T-helper 2 cell treated with Interferon-gamma antibody and Interleukin-4, amounts not matched to agents 5 μg/mL and 100 μg/mL, for 36 hours (primary cell): ENCODE measurements at places on chromosomes 2 and 18.

GRCh38 chr2:68330691-68331090, 10.9 kb upstream of the CNRIP1 start:
- H3K36me3 ChIP-seq = no peaks in the 10 kb centered on the region
- H3K27me3 ChIP-seq = peaks cover 15% of the 10 kb centered on the region
- H3K4me3 ChIP-seq = no peak overlapping the region
- H3K27ac ChIP-seq = no peak overlapping the region
- H3K4me1 ChIP-seq = no peaks in the 10 kb centered on the region
- no peak for DNase-seq

DNA sequence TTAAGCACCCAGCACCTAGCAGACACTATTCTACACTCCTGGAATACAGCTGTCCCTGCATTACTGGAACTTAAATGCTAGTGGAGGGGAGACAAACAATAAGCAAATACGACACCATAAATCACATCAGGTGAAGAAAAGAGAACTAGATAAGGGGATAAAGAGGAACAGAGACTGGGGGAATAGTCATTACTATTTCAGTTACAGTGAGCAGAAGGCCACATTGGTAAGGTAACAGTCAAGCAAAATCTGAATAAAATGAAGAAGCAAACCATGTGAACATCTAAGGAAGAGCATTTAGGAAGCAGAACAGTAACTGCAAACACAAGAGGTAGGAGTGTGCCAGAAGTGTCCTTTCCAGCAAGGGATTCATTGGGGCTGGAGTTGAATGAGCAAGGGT, 77.0 kb upstream of the PTPRM start:
- H3K27me3 ChIP-seq = no peaks in the 10 kb centered on the region
- no peak for DNase-seq
- H3K4me3 ChIP-seq = no peak overlapping the region
- H3K4me1 ChIP-seq = no peaks in the 10 kb centered on the region
- no peak overlapping the region for H3K27ac ChIP-seq
- H3K36me3 ChIP-seq = no peaks in the 10 kb centered on the region

GRCh38 chr2:88896971-88897370, 205.5 kb downstream of the RPIA start:
- no peak overlapping the region for H3K4me3 ChIP-seq
- H3K36me3 ChIP-seq = no peaks in the 10 kb centered on the region
- H3K27ac ChIP-seq = no peak overlapping the region
- no peaks in the 10 kb centered on the region for H3K4me1 ChIP-seq

GRCh38 chr2:1136067-1136466, 185.4 kb downstream of the SNTG2 start:
- H3K27me3 ChIP-seq = peaks cover 2% of the 10 kb centered on the region
- no peak overlapping the region for H3K4me3 ChIP-seq
- peaks cover 6% of the 10 kb centered on the region for H3K4me1 ChIP-seq

- peaks cover 10% of the 10 kb centered on the region for H3K27me3 ChIP-seq
- no peak for DNase-seq
- no peaks in the 10 kb centered on the region for H3K4me1 ChIP-seq
- no peak overlapping the region for H3K4me3 ChIP-seq
Observed at GRCh38 chr2:58734365-58734764, 493.2 kb upstream of the FANCL start.

- DNase-seq = no peak
- H3K27ac ChIP-seq = no peak overlapping the region
- no peaks in the 10 kb centered on the region for H3K27me3 ChIP-seq
- peaks cover 17% of the 10 kb centered on the region for H3K36me3 ChIP-seq
- no peak overlapping the region for H3K4me3 ChIP-seq
Observed at GRCh38 chr2:230700447-230700846, 12.2 kb upstream of the CAB39 start.
